ENCODE measurements at places on chromosomes 11 and 22.

- no peak overlapping the region for H3K4me3 ChIP-seq
- no peak for DNase-seq
- H3K27ac ChIP-seq = no peak overlapping the region
- peaks cover 45% of the 10 kb centered on the region for H3K27me3 ChIP-seq
These were observed 45.8 kb upstream of the EIF3D start for GRCh38 chr22:36574728-36575127.

- H3K27ac ChIP-seq = peak overlapping the region; percentile 74
- no peaks in the 10 kb centered on the region for H3K36me3 ChIP-seq
- peaks cover 24% of the 10 kb centered on the region for H3K4me1 ChIP-seq
- DNase-seq = no peak
- no peaks in the 10 kb centered on the region for H3K27me3 ChIP-seq
- no peak overlapping the region for H3K4me3 ChIP-seq
These were observed 10.5 kb downstream of the NUCB2 start for GRCh38 chr11:17287058-17287457.

DNA sequence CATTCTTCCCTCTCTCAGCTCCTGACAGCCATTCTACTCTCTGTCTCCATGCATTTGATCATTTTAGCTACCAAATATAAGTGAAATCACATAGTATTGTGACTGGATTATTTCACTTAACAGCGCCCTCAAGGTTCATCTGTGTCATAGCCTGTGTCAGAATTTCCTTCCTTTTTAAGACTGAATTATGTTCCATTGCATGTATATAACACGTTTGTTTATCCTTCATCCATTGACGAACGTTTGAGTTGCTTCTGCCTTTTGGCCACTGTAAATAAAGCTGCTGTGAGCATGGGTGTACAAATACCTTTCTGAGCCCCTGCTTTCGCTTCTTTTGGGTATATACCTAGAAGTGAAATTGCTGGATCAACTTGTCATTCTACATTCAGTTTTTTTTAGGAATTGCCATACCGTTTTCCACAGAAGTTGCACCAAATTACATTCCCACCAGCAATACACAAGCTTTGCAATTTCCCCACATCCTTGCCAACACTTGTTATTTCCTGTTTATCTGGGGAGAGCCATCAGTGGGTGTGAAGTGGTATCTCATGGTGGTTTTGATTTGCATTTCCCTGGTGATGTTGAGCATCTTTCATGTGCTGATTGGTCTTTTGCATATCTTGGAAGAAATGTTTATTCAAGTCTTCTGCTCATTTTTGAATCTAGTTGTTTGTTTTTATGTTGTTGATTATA is 17.5 kb downstream of the GLB1L2 start:
- peaks cover 16% of the 10 kb centered on the region for H3K4me1 ChIP-seq
- no peaks in the 10 kb centered on the region for H3K27me3 ChIP-seq
- DNase-seq = no peak
- no peak overlapping the region for H3K4me3 ChIP-seq

DNA sequence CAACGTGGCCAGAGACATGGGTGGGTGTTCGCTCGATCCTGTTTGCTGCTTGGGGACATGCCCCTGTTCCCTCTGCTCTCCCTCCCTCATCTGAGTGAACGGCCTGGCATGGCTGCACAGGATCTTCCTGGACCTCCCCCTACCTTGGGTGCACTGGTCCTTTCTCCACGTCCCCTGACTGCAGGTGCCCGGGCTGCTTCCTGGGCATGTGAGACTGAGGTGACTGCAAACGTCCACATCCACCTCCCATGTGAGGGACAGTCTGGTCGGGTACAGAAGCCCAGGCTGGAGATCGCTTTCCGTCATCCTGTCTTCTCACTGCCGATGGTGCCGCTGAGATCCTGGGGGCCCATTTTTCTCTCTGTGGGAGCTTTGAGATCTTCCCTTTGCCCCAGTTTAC is 11.8 kb downstream of the SULT4A1 start:
- H3K4me3 ChIP-seq = no peak overlapping the region
- DNase-seq = no peak
- no peaks in the 10 kb centered on the region for H3K4me1 ChIP-seq
- peaks cover 7% of the 10 kb centered on the region for H3K36me3 ChIP-seq
- H3K27ac ChIP-seq = no peak overlapping the region
- H3K27me3 ChIP-seq = peaks cover 63% of the 10 kb centered on the region

DNA sequence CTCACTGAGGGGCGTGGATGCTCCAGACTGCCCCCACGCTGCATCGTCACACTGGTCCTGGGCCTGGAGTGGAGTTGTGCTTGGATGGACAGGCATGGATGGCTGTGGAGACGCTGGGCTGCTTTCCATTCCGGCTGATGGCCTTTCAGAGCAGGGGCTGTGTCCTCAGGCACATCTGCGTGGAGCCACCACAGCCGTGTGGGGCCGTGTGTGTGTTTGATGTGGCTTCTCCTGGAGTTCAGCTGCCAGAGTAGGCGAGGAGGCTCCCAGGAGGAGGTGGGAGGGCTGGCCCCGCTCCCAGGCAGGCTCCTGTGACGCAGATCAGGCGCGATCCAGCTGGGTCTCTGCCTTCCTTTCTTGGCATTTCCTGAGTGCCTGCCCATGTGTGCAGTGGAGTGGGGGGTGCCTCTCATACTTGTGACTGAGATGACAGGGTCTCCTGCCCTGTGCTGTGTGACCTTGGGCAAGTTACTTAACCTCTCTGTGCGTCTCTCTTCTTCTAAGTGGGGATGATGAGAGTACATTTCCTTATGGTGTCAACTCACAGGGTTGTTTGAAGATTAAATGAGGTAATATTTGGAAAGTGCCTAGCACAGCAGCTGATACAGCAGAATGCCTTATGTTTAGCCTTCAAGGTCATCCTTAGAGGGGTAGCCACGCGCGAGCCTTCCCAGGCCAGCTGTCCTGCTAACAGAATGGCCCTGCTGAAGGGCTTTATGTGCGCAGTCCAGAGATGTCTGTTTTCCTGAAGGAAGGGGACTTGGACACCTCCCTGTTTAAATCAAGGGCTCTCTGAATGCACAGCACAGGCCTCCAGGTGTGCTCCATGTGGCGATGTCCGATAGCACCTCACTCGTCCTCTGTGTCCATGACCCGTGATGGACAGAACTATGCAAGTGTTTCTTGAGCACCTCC is 33.5 kb downstream of the GLB1L2 start:
- peaks cover 12% of the 10 kb centered on the region for H3K27me3 ChIP-seq
- no peak for DNase-seq

GRCh38 chr22:49880281-49880680 is 26.6 kb downstream of the ZBED4 start:
- H3K4me3 ChIP-seq = peak overlapping the region; percentile 76
- H3K36me3 ChIP-seq = no peaks in the 10 kb centered on the region
- H3K27me3 ChIP-seq = no peaks in the 10 kb centered on the region
- H3K4me1 ChIP-seq = peaks cover 37% of the 10 kb centered on the region
- no peak for DNase-seq

DNA sequence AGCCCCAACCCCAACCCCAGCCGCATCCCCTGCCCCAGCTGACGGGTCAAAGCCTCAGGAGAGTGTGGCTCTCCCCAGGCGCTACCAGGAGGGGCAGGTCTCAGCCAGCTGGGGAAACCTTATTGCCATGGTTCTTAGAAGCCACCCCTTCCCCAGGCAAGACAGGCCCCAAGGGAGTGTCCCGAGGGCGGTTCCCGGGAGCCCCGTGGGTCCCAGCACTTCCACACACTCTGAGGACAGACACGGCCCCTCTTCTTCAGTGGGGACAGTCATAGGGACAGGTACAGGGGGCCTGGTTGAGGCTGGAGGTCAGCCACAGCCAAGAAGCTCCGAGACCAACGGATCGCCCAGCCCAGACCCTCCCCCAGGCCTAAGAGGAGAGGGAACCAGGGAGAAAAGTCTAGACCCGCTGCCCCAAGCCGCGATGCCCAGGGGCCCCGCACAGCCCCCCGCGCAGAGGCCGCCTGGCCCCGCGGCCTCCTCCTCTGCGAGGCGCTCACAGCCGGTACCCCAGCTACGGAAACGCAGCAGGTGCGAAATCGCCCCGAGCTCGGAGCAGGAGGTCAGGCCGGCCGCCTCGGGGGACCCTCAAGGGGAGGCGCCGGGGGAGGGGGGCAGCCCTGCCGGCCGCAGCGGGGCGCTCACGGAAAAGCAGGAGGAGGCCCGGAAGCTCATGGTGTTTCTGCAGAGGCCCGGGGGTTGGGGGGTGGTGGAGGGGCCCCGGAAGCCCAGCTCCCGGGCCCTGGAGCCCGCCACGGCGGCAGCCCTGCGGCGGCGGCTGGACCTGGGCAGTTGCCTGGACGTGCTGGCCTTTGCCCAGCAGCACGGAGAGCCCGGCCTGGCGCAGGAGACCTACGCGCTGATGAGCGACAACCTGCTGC is 2.6 kb downstream of the KLHDC7B start:
- H3K4me3 ChIP-seq = peak overlapping the region; percentile 62
- peak; percentile 28 for DNase-seq
- H3K36me3 ChIP-seq = no peaks in the 10 kb centered on the region

DNA sequence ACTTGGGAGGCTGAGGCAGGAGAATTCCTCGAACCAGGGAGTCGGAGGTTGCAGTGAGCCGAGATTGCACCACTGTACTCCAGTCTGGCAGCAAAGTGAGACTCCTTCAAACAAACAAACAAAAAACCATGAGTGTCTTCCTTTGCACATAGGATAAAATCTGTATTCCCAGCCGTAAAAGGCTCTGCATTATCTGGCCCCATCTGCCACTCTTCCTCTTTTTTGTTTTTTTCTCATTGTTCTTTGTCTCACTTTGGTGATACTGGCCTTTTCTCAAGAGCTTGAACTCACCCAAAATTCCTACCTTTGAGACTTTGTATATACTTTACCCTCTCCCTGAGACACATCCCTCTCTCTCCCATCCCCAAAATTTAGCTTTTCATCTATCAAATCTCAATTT is 17.6 kb downstream of the FDX1 start:
- DNase-seq = no peak
- peaks cover 9% of the 10 kb centered on the region for H3K36me3 ChIP-seq
- no peaks in the 10 kb centered on the region for H3K27me3 ChIP-seq
- H3K27ac ChIP-seq = no peak overlapping the region
- H3K4me3 ChIP-seq = no peak overlapping the region
- peaks cover 26% of the 10 kb centered on the region for H3K4me1 ChIP-seq

DNA sequence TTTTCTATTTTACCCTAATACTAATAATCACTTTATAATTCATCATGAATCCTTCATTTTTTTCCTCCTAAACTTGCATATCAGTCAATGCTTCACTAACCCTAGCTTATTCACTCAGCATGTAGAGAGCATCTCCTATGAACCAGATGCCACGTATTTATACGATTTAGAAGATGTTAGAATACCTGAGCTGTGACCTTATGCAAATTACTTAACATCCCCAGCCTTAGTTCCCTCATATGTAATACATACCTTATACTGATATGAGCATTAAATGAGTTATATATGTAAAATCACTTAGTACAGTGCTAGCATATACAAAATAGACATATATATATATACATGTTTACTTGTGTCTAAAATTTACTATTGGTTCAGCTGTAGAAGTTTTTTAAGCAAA is 9.0 kb downstream of the FAM76B start:
- peaks cover 26% of the 10 kb centered on the region for H3K4me1 ChIP-seq
- peaks cover 3% of the 10 kb centered on the region for H3K36me3 ChIP-seq
- DNase-seq = no peak
- H3K27ac ChIP-seq = no peak overlapping the region
- H3K4me3 ChIP-seq = no peak overlapping the region

- no peak for DNase-seq
- H3K4me1 ChIP-seq = no peaks in the 10 kb centered on the region
- H3K36me3 ChIP-seq = no peaks in the 10 kb centered on the region
- H3K4me3 ChIP-seq = no peak overlapping the region
These were observed 546.2 kb downstream of the NTM start for GRCh38 chr11:131916638-131917037.
